ENCODE measurements at places on chromosomes 4 and X.

DNA sequence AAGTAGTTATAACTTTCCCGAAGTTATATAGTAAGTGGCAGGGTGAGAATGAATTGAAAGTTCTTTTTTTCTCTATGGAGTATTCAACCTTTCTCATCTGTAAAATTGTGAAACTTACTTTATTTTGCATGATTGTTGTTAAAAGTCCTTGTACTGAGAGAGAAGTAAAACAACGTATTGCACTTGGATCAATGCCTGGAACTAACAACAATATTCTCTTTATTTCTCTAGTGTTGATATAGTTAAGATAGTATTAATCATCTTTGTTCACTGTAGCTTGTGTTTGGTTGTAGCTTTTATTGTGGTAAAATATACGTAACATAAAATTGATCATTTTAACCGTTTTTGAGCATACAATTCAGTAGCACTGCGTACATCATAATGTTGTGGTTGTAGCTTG, 48.7 kb downstream of the STIM2 start:
- no peak for DNase-seq

- no peak for DNase-seq
Observed at GRCh38 chr4:164210377-164210776, 543.6 kb upstream of the SMIM31 start.

- no peak for DNase-seq
Observed at GRCh38 chrX:106378616-106379015, 210.5 kb downstream of the PWWP3B start.

- DNase-seq: no peak
Observed at GRCh38 chr4:93384887-93385286, 443.7 kb upstream of the ATOH1 start.

GRCh38 chr4:10278071-10278470, 161.5 kb upstream of the WDR1 start:
- no peak for DNase-seq

DNA sequence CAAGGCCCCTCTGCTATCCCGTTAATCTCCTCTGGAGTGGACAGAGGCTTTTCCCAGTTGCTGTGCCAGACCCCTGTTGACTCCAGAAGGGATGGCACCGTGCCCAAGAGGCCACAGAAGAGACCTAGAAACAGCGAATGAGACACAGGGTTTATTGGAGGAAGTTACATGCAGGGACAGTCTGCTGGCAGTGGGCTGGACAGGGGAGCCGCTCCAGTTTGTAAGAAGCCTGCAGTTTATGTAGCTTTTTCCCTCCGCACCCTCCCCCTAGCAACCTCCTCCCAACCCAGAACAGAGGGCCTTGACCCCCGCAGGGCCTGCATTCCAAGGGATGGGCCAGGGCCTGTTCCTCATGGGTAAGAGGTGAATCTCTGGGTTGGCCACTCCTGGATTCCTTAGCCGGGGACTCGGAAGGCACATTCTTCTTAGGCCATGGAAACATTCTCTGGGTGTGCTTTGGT, 216.8 kb upstream of the PSAPL1 start:
- peak; percentile 48 for DNase-seq

DNA sequence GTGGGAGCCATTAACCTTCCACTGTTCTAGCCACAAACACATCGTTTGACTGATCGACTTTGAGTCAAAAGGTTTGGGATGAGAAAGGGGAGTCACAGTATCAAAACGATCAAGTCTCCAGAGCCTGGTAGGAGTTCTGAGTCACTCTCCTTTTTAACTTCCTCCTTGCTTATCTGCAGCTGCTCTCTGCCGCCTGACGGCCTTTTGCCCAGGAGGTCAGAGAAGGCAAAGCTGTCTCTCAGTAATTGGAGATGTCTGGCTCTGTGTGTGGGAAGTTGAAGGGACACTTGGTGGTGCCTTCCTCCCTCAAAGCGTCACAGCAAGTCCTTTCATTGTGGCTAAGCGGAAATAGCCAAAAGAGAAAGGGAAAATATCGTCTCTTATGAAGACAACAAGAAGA, 63.1 kb downstream of the ANOS1 start:
- DNase-seq: no peak

GRCh38 chr4:56055027-56055977, 106.6 kb downstream of the CEP135 start:
- DNase-seq: no peak

- no peak for DNase-seq
Observed at GRCh38 chrX:9875801-9876200, 89.6 kb downstream of the SHROOM2 start.

- no peak for DNase-seq
Observed at GRCh38 chr4:64016893-64017292, 392.4 kb downstream of the TECRL start.

DNA sequence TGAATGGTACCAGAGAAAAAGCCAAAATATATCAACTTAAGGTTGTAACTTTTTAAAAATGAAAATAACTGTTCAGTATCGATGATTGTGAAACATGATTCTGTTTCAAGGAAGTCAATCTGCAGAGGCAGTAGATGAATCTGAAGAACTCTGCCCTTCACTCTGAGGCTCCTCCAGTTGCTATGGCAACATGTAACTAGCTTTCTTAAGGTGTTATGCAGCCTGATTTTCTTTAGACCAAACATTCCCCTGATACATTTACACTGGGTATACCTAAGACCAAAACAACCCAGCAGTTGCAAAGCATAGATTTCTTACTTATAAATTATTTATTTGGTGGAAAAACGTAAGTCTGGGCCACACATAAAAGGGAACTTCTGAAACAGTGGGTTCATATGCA, 133.6 kb upstream of the RASGEF1B start:
- no peak for DNase-seq

GRCh38 chr4:7830747-7831146, 108.9 kb downstream of the AFAP1 start:
- DNase-seq: no peak

GRCh38 chr4:87543835-87544461, 14.8 kb upstream of the SPARCL1 start:
- DNase-seq: peak; percentile 50

- DNase-seq: no peak
Observed at GRCh38 chr4:97081951-97082350, 1061.3 kb downstream of the STPG2 start.

GRCh38 chr4:22859318-22859717, 166.6 kb downstream of the GBA3 start:
- DNase-seq: no peak

DNA sequence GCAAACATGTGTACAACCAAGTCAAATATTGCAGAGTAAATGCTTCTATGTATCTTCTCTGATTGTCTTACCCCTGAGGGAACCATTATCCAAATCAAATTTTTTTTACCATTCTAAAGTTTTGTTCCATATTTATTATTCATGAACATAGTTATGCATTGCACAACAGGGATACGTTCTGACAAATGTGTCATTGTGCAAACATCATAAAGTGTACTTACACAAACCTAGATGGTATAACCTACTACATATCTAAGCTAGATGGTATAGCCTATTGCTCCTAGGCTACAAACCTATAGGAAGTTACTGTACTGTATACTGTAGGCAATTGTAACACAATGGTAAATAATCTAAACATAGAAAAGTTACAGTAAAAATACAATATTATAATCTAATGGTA, 23.4 kb downstream of the BEX3 start:
- no peak for DNase-seq

DNA sequence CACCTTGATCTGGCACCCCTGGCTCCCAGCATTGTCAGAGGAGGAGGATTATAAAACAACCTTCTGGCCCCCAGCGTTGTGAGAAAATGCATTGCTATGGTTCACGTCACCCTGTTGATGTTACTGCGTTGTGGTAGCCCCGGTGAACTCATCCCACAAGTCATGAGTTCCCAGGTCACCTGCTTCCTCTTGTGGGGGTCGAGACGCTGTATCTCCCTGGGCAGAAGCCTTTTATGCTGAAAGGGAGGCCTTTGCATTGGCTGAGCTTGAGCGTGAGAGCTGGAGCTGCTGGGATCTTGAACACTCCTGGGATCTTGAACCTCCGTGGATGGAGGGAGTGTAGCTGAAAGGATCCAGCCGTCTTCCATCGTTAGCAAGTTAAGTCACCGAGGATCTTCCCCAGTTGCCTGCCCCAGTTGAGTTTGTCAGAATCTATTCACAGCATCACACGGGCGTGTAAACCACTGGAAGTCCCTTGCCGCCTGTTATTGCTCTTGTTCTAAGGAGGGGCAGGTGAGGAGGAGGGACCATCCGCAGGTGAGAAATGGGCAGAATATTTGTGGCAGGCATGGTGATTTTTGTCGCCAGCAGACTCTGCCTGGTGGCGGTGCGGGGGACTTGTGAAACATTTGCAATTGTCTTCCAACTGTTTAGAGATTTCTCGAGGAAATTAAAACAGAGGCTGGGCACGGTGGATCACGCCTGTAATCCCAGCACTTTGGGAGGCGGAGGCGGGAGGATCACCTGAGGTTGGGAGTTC, 299.9 kb downstream of the ASMT start:
- no peak for DNase-seq

DNA sequence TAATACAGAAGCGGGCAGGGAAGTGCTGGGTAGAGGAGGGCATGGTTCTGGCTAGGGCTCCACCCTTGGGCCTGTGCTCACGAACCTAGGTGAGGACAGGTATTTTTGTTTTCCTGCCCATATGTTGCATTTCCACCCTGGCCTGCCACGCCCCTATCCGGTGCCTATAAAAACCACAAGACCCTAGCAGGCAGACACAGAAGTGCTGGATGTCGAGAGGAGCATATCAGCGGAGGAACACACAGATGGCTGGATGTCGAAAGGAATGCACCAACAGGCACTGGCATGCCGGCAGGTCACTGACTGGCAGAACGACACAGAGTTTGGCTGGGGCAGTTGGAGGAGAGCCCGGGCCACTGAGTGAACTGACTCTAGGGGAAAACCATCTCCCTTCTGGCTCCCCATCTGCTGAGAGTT, 316.6 kb upstream of the BOD1L1 start:
- DNase-seq: peak; percentile 18

GRCh38 chr4:7894098-7894676, 45.5 kb downstream of the AFAP1 start:
- DNase-seq: no peak

DNA sequence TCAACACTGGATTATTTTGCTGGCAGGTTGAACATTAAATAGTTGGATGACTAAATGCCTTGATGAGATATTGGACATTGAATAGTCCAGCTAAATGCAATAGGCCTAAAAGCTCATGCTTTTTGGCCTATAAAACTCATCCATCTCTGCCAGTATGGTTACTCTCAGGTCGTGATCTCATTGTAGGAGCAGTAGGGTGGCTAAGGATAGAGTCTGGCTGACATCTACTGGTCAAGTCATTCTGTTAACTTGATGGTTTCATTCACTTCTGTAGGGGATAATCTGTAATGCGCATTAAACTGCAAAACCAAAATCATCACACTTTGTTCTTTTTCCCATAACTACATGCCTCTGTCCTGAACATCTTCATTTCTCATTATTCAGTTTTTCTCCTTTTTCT, 227.0 kb downstream of the DKK2 start:
- DNase-seq: no peak
